ENCODE measurements at places on chromosomes 2 and 18.

- H3K4me3 ChIP-seq: no peak overlapping the region
- no peak overlapping the region for H3K27ac ChIP-seq
- no peaks in the 10 kb centered on the region for H3K27me3 ChIP-seq
- no peaks in the 10 kb centered on the region for H3K36me3 ChIP-seq
Measured at GRCh38 chr2:113209646-113210171, 35.9 kb downstream of the PSD4 start.

DNA sequence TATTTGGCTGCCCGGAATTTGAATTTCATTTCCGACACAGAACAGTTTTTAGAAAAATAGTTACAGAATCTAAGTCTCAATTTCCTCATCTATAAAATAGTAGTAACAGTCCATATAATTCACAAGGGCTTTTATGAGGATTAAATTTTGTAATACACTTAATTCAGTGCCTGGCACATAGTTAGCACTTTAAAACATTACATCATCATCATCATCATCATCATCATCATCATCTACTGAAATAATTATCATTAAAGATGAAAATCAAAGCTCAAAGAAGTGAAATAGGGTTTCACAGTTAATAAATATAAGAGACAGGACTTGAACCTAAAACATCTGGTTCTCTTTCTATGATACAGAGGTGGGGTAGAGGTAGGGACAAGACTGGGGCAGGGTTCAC, 13.2 kb downstream of the HEATR5B start:
- H3K4me3 ChIP-seq: no peak overlapping the region
- no peak overlapping the region for H3K27ac ChIP-seq
- H3K36me3 ChIP-seq: peaks cover 53% of the 10 kb centered on the region
- no peaks in the 10 kb centered on the region for H3K27me3 ChIP-seq
- no peaks in the 10 kb centered on the region for H3K4me1 ChIP-seq

- H3K4me3 ChIP-seq: no peak overlapping the region
- no peak for DNase-seq
- H3K36me3 ChIP-seq: no peaks in the 10 kb centered on the region
- no peaks in the 10 kb centered on the region for H3K27me3 ChIP-seq
- peaks cover 25% of the 10 kb centered on the region for H3K4me1 ChIP-seq
Measured at GRCh38 chr2:85435220-85435958, 16.9 kb downstream of the SH2D6 start.

- no peaks in the 10 kb centered on the region for H3K36me3 ChIP-seq
- no peak for DNase-seq
- no peaks in the 10 kb centered on the region for H3K4me1 ChIP-seq
- H3K27ac ChIP-seq: no peak overlapping the region
- H3K4me3 ChIP-seq: no peak overlapping the region
- H3K27me3 ChIP-seq: no peaks in the 10 kb centered on the region
Measured at GRCh38 chr2:80591233-80591632, 286.7 kb upstream of the LRRTM1 start.

All from DND-41 (cell line).